ENCODE measurements at places on chromosomes 7 and 10.

DNA sequence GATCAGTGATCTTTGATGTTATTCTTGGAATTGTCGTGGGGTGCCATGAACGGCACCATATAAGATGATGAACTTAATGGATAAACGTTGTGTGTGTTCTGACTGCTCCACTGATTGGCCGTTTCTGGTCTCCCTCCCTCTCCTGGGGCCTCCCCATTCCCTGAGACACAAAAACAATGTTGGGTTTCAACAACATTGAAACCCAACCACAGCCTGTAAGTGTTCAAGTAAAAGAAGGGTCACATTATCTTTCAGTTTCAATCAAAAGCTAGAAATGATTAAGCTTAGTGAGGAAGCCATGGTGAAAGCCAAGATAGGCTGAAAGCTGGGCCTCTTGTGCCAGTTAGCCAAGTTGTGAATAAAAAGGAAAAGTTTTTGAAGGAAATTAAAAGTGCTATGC lies 19.5 kb downstream of the EN2 start:
- DNase-seq: no peak

- DNase-seq: no peak
Observed at GRCh38 chr10:3076138-3076537, 8.8 kb downstream of the PFKP start.

DNA sequence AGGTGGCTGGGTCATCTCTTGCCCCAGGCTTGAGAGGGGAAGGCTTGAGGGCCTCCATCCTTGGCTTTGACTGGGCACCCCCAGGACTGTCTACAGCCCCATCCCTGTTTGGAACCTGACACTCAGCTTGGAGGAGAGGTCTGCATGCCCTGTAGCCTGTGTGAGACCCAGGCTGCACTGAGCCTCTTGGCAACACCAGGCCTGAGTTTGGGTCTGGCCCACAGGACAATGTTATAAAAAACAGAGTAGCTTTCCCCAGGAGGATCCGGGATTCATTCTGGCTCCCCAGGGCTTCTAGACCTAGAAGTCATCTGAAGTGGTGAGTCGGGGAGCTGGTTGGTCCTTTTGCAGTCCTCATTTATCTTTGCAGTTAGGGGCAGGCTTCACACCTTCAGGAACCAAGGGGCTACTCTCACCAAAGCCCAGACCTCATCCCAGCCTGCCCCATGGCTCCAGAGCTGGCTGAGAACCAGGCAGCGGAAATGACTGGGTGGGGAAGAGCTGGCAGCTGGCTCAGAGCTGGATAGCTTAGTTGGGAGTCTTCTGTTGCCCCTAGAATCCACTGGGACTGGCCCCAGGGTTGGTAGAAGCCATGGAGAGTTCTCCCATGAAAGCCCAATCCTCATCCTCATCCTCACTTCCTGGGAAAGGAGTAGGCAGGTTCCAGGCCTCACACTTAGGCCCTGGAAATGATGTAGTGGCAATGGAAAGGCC lies 68.8 kb downstream of the ADCYAP1R1 start:
- DNase-seq: no peak

- no peak for DNase-seq
Observed at GRCh38 chr10:3006607-3007006, 60.7 kb upstream of the PFKP start.

DNA sequence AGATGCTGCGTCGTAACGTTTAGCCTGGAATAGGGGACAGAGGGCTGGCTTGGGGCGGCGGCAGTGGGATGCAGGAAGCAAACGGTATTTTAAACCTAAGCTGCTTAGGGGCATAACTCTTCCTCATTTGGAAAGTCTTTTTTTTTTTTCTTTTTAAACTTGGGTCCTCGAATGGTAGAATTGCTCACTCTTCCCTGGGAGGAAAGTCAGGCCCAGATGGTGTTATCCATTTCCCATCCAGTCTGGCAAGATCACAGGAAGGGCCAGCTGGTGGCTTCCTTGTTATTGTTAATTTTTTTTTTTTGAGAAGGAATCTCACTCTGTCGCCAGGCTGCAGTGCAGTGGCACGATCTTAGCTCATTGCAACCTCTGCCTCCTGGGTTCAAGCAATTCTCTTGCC lies 56.6 kb downstream of the TMEM209 start:
- DNase-seq: no peak

GRCh38 chr10:8628351-8628750 lies 573.9 kb downstream of the GATA3 start:
- no peak for DNase-seq

DNA sequence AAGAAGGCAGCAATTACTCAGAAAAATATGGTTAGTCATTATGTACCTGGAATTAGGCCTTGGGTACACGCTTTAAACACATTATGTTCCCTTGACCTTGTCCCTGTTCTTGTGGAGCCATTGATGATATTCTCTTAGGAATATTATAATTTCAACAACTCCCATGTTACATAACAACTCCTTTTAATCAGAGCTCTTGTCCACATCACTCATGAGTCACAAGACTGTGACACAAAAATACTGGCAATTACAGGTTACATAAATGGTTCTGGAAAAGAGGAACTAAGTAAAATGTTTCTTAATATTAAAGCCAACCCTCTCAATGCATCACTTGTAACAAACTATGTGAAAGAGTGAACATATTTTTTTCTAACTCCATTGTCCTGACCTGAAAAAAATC lies 143.8 kb upstream of the PCLO start:
- no peak for DNase-seq

DNA sequence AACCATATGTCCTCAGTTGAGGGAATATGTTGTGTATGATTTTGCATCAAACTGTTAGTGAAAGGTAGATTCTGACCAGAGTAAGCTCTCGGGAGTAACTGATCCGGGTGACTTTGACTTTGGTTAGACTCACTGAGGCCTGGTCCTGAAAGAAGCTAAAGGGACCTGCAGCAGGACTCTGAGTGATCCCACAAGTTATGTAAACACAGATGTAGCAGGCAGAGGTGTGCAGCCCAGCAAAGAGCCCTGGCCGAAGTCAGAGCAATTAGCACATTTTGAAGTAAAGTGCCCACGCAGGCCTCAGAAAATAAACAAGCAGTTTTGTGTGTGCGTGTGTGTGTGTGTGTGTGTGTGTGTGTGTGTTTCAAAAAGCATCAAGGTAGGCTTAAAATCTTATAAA lies 245.6 kb upstream of the FERD3L start:
- no peak for DNase-seq

GRCh38 chr10:96625173-96625572 lies 38.4 kb upstream of the TM9SF3 start:
- DNase-seq: no peak

GRCh38 chr7:10789170-10789569 lies 184.5 kb upstream of the PHF14 start:
- no peak for DNase-seq

DNA sequence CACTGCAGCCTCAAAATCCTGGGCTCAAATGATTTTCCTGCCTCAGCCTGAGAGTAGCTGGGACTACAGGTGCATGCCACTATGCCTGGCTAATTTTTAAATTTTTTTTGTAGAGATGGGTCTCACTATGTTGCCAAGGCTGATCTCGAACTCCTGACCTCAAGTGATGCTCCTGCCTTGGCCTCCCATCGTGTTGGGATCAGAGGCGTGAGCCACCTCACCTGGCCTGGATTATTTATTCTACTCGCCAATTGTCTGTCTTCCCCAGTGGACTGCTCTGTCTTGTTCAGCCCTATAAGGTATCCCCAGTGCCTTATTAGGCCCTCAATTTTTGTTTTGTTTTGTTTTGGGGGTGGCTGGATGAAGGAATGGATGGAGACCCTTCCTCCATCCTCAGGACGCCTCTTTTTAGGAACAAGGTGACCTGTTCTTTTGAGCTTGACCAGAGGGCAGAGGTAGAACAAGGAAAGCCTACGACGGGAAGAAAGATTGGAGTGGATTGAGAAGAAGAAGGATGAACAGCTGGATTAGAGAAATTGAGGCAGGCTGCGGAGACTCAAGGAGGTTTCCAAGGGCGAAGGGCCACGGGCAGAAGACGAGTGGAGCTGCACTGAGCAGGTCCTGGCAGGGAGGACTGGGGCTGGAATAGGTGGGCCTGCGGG lies 541 bp upstream of the DENND10 start:
- DNase-seq: no peak

DNA sequence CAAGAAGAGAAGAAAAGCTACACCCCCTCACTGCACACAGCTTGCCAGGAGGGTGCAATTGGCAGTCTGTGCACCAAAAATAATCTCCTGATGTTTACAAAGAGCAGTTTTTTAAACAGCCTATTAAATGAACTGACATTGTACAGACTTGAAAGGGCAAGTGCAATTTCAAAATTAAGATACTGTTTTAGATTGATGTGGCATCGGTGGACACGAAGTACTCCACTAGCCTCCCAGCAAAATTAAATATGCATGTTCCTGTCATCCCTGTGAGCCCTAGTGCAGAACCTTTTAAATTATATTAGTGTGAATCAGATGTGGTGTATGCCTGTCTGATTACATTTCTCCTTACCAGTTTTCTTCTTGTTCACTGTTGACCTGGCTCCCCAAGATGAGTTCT lies 87.9 kb downstream of the WIPF3 start:
- no peak for DNase-seq

DNA sequence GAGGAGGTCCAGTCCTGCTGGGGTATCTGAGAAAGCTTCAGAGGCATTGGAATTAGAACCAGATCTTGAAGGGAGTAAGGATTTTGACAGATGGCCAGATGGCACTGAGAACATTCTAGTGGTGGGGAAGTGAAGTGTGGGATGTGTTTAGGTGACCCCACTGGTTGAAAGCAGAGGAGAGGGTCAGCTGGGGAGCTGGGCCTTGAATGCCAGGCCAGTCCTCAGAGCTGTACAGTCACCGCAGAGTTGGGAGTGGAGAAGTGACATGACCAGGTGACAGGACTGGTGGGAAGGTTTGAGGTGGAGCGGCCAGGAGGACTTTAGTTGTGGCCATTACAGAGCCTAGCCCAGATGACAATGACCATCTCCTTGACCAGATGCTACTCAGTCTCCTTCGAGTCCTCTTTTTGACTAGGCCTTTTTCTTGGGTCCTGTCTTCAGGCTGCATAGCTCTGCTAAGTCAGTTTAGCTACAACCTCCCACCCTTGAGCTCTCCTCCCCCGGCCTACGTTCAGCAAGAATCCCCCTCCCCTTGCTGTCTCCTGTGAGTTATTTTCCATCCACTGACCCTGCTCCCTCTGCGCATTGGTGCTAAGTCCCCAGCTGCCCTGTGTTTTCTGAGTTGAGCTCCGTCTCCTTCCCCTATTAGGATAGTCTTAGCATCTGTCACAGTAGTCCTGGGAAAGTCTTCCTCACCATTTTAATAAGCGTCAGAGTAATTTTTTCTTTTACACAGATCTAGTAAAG lies 56.3 kb downstream of the CCNY start:
- DNase-seq: no peak

DNA sequence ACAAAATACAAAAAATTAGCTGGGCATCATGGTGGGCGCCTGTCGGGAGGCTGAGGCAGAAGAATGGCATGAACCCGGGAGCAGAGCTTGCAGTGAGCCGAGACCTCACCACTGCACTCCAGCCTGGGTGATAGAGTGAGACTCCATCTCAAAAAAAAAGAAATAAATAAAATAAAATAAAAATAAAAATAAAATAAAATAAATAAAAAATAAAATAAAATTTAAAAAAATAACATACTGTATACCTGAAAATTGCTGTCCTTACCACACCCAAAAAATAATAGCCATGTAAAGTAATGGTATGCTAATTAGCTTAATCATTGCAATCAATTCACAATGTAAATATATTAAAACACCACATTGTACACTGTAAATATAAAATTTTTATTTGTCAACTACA lies 3.4 kb downstream of the ZC3HAV1L start:
- no peak for DNase-seq

DNA sequence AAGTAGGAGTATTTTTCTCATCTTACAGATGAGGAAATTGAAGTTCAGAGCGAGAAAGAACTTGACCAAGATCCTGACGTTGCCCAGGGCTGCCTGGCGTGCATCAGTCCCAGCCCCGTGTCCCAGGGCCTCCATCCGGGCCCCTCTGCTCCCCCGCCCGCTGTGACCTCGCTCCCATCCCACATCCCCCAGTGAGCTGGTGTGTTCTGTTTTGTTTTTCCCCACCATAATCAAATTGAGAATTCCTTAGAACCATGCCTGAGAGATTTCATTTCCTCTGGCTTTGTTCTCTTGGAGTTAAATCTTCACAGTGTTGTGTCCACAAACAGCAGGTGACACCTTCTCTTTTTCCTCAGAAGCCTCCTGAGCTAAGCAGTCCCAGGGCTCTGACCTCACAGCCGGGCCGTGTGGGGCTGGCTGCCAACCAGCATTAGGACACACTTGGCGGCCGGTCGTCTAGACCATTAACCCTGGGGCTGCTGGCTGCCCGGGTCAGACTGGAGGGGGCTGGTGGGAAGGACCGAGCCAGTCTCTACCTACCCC lies 44.3 kb downstream of the PFKP start:
- no peak for DNase-seq

DNA sequence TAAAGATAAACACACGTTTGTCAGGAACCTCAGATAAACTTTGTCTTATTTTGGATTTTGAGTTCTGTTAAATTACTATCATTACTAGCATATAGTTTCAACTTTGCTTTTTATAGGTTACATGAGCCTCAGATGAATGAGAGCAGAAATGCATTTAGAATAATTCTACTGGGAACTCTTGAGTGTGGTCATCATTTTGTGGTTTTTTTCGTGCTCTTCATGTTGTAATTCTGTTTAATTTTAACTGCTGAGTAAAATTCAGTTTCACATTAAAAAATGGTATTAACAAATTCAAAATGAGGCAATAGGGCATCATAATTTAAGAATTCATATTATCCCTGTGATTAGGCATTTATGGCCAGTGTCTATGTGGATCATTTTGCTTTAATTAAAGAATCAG lies 72.9 kb downstream of the GNAI1 start:
- DNase-seq: no peak

DNA sequence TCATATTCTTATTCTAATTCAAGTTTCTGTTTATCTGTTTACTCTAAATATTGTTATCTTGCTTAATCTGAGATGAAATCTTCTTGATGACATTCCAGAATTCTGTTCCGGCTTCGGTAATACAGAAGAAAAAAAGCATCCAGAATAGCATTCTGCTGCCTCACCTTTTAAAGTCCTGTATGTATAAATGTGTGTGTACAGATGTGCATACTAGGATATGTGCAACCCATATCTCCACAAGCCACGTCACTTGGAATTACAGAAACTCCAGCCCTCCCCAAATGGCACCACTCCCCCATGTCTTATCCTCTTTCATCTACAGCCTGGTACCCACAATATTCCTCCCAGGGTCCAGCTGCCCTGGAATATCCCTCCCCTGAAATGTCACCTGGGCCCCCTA lies 27.9 kb upstream of the USP6NL start:
- no peak for DNase-seq

GRCh38 chr7:18900803-18901202 lies 216.6 kb downstream of the TWIST1 start:
- no peak for DNase-seq

DNA sequence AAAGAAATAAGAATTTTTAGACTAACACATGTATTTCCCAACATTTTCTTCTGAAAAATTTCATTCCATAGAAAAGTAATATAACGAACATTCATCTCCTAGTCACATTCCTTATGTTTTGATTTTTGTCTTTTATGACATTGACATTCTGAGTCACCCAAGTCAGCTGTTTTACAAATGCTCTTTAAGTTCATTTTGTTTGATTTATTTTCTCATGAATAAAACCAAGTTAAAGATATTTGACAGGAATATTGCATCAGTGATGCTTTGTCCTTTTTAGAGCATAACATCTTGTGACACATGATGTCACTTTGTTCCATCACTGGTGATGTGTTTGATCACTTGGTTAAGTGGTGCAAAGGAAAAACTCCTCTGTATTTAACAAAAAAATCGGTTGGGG lies 48.4 kb downstream of the HGF start:
- no peak for DNase-seq

GRCh38 chr10:28551086-28551485 lies 18.2 kb downstream of the WAC start:
- no peak for DNase-seq

GRCh38 chr7:95980167-95980566 lies 207.8 kb downstream of the DYNC1I1 start:
- DNase-seq: no peak
